NCI-H69 (cell line): ENCODE measurements at places on chromosomes 16 and 17.

DNA sequence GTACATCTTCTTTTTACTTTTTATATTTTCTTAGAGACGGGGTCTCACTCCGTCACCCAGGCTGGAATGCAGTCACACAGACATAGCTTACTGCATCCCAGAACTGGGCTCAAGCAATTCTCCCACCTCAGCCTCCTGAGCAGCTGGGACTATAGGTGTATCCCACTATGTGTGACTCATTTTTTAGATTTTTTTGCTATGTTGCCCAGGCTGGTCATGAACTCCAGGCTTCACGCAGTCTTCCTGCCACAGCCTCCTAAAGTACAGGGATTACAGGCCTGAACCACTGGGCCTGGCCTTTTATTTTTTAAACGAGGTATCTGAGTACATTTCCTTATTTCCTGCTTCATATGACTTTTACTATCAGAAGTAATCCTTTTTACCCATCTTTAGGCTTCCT is 48.0 kb downstream of the GLG1 start:
- DNase-seq = no peak

DNA sequence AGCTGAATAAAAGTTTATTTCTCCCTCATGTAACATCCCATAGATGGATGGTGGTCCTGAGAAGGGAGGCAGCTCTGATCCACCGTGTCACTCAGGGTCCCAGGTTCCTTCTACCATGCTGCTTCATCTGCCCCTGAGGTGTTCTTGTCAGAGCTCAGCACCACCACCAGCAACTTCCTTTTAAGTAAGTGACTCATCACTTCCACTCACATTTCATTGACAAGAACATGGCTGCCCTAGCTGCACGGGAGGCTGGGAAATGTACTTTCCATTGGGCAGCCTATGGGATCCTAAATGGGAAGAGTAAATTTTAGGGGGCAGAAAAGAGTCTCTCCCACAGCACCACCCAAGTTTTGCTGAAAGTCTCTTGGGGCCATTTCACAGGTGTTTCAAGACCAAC is 134.7 kb downstream of the USP31 start:
- no peak for DNase-seq

DNA sequence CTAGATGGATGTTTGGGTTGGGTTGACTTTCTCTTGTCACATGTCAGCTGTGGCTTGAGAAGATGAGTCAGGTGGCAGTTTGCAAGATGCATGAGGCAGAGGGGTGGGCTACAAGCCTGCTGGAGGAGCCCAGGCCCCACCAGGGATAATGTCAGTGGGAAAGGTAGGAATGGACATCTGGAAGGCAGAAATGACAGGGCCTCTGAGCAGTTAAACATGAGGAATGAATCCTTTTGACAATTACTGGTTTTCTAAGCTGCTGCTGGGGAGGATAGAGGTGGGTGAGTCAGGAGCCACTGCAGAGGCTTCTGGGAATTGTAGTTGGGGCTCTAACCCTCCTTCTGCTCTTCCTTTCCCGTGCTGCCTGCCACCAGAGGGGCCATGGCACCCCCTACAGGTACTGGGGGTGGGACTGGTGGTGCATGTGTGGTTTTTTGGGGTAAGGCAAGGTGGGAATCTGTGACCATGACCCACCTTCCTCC is 15.7 kb downstream of the SLC52A1 start:
- DNase-seq = peak; percentile 3

DNA sequence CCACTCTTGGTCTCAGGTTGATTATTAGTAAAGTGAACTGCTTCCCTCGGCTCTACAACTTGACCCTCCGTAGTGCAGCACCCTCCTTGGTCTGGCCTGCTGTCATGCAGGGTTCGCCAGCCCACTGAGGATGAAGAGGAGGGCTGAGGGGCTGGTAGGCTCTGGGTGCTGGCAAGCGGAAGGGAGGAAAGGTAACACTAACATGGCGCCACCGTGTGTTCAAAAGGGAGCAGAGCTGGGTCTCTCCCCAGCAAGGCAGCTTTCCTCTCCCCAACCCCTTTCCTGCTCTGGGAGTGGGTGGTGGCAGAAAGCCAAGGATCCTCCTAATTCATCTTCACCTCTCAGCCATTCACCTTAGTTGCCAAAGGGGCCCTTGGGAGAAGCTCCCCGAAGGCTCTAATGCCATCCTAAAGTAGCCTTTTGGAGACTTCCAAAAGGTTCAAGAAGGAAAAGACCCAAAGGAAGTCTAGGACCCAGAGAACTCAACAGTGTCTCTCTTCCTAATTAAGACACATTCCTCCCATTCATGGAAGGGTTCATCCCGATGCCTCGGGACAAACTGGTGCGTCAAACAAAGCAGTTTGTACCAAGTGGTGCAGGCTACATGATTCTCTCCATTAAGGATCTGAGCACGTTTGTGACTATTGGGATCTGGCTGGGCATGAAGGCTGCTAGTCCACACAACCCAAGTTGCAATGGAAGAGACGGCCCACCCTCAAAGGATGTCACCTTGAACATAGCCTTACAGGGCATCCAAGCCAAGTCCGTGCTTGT is 90.8 kb upstream of the TOB1 start:
- peak; percentile 92 for DNase-seq

GRCh38 chr16:29926711-29927052 is 656 bp upstream of the KCTD13 start:
- DNase-seq = peak; percentile 72

- DNase-seq = no peak
Observed at GRCh38 chr17:10640475-10640874, 16.6 kb downstream of the MYH3 start.

DNA sequence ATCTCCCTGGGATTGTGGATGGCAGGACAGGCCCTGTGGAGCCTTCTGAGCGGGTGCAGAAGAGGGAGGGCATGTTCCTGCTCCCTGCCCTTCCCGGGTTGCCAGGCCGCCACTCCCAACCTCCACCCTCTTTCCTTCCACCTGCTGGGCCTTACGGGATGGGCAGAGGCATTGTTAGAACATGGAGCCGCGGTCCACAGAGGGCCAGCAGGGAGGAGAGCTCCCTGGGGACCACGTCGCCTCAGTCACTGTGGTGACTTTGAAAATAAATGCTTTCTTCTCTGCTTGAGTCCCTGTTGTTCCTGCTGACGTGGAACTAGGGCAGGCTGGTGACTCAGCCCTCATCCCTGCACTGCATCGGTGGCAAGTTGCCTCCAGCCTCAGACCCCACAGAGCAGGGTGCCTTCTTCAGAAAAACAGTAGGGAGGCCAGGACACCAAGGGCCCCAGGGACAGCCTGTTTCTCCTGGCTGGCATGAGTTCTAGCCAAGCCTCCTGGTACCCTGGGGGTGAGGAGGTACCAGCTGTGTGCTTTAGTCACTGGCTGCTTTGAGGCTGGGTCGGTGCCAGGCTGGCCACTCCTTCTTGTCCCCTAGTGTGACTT is 224.9 kb downstream of the SEC14L1 start:
- peak; percentile 95 for DNase-seq

DNA sequence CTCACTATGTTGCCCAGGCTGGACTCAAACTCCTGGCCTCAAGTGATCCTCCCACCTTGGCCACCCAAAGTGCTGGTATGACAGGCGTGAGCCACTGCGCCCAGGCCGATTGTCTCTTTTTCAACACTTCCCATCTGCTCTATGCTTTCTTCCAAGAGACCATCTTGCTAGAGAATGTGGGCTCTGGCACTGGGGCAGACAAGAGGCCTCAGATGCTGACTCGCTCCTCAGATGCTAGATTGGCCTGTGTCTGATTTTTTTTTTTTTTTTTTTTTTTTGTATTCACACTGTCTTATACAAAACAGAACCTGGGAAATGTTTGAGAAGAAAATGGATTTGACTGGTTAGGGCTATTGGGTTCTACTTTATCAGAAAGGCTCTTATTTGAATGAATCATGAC is 58.2 kb downstream of the CYB5D2 start:
- DNase-seq = no peak

DNA sequence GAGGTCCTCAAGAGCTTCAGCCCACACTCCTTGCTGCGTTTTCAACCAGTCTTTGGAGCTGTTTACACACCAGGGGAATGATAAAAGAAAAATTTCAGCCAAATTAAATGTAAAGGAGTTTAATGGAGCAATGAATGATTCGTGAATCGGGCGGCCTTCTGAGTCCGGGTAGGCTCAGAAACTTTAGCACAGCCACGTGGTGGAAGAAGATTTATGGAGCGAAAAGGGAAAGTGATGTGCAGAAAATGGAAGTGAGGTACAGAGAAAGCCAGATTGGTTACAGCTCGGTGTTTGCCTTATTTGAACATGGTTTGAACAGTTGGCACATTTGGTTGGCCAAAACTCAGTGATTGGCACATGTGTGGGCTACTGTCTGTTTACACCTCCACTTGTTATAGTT is 305.4 kb downstream of the MAF start:
- DNase-seq = no peak

DNA sequence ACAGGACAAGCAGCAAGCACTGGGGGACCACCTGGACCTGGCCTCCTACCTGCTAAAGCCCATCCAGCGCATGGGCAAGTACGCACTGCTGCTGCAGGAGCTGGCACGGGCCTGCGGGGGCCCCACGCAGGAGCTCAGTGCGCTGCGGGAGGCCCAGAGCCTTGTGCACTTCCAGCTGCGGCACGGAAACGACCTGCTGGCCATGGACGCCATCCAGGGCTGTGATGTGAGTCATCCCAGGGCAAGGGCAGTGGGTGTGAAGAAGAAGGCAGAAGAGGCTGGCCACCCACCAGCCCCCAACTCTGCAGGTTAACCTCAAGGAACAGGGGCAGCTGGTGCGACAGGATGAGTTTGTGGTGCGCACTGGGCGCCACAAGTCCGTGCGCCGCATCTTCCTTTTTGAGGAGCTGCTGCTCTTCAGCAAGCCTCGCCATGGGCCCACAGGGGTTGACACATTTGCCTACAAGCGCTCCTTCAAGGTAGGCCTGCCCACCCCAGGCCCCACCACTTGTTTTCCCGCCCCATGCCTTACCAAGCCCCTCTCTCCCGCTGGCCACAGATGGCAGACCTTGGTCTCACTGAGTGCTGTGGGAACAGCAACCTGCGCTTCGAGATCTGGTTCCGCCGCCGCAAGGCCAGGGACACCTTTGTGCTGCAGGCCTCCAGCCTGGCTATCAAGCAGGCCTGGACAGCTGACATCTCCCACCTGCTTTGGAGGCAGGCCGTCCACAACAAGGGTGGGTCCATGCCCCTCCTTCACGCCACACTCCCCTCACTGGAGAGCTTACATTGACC is 7.3 kb downstream of the PLEKHG4 start:
- DNase-seq = no peak

DNA sequence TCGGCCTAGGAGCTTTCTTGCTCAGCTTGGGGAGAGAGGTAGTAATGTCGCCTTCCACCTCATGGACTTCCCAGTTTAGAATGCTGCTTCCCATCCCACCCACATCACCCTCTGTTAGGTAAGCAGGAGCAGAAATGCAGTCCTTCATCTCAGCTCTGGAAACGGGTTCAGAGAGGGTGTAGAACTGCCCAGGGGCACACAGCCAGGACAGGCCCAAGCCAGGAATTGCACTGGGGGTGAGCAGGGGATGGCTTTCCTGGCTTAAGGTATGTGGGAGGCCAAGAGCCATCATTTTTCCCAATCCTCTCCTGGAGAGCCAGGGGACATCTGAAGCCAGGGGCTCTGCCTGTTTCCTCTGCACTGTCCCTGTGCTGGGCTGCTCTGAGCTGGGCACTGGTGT is 33.6 kb downstream of the RAI1 start:
- no peak for DNase-seq

DNA sequence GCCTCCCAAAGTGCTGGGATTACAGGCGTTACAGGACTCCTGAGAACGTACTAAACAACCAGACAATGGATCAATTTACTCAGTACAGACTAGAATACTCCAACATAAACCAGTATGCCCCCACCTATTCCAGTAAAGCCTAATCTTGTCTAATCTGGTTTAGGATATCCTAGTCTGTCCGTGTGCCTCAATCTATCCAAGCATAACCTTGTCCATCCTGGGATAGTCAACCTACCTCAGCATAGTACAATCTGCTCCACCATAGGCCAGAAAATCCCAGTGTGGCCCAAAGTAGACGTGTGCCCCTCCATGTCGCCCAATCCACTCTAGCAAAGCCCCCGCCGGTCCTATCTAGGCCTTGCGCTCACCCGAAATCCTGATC is 625 bp downstream of the DVL2 start:
- no peak for DNase-seq

GRCh38 chr17:50222922-50223321 is 21.5 kb upstream of the COL1A1 start:
- DNase-seq = no peak

- DNase-seq = no peak
Observed at GRCh38 chr17:61333136-61333535, 66.5 kb upstream of the TBX2 start.

GRCh38 chr16:82658796-82659195 is 32.0 kb downstream of the CDH13 start:
- no peak for DNase-seq

GRCh38 chr16:62933929-62934328 is 897.7 kb upstream of the CDH8 start:
- DNase-seq = peak; percentile 83

GRCh38 chr16:80288616-80289015 is 252.2 kb upstream of the DYNLRB2 start:
- DNase-seq = no peak

DNA sequence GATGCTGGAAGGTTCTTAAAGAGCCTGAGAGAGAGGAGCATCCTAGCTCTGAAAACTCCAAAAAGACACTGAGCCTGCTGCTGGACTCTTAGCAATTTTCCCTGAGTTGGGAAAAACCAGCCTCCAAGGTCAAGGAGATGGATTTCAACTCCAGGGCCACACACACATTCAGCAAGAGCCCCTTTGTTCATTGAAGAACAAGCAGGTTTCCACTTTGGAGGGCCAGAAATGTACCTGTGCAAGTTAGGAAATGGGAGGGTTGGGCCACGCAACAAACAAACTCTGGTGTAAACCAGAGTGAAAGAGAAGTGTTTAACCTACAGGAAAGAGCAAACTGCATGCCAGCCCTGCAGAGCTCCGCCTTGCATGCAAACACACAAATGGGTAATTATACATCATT is 264.8 kb upstream of the RPL38 start:
- DNase-seq = no peak

GRCh38 chr17:56596691-56597494 is 3.4 kb downstream of the NOG start:
- no peak for DNase-seq

DNA sequence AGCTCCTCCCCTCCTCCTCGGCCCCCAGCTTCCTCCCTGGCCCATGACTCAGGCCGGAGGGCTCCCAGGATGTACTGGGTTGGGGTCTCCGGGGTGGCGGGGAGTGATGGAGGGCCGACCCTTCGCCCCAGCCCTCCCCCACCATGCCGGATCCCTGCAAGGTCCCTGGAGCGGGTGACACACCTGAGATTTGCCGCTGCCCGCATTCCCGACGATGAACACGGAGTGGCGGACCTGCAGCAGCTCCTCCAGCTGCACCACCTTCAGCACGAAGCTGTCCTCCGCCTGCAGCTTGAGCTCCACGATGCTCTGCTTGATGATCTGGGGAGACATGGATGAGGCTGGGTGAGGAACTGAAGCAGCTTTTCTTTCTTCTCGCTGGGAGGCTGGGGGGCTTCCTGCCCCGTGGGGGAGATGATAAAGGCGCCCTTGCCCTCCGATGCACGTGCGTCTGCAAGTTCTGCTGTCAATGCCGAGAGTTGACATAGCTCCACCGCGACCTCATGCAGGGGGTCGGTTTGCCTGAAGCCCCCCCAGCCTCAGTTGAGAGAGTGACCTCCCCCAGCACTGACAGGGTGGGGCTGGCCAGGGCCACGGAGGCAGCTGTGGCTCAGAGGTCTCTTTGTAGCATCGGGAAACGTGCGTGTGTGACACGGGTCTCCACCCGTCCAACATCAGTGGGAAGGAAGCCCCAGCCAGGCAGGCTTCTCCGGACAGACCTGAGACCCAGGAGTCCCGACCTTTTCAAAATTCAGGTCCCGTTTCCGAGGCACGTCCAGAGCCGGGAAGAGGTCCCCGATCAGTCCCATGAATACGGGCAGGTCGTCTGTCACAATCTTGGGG is 83.1 kb downstream of the DNAH17 start:
- DNase-seq = no peak
